ENCODE measurements at places on chromosomes 5 and 9.

DNA sequence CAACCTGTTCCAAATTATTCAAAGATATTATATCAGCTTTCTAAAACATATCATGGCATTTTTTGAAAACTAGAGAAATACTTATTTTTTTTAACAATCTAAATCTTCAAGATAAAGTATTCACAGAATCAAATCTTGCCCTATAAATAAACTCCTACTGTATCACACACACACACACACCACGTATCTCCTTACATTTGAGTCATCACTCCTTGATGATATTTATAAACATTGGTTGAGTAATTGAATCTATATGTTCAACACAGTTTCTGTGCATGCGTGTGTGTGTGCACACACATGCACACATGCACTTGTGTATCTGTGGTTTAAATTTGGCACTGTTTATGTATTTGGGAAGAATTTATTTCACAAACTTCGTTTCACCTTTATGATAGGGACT, 1716.4 kb downstream of the EFNA5 start:
- DNase-seq: no peak

DNA sequence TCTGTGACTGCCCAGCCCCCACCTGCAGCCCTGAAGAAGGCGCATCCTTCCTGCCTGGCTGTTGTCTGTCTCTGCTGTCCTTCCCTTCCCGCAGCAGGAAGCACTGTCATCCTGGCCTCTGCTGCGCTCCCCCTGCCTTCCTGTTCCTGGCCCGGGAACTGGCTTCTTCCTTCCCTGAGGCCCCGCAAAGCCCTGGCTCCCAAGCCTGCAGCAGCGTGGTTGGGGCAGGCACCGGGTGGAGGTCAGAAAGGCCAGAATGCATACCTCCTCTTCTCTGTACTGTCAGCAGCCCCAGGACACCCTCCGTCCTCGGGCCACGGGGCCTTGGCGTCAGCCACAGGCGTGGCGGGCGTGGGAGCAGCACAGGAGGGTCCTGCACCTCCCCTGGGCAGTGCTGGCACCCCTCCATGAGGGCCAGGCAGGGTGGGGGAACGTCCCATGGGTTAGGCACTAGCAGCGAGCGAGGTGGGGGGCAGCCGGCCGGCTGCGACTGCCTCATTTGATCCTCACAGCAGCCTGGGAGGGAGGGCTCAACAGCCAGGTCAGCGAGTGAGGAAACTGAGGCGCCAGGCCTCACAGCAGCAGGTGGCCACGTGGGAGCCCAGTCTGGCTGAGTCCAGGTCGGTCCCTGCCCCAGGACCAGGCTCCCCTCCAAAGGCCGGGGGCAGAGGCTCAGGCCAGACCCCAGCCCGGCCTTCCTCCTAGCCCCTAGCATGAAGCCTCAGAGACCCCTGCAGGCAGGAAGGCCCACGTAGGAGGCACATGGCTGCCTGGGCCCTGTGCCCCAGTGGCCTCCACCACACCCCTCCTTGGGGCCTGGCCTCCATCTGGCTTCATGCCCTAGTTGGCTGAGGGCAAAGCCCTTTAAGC, 9.4 kb downstream of the FLT4 start:
- no peak for DNase-seq

GRCh38 chr9:87725900-87726709, at the start of gene CTSL:
Gene CTSL (plus strand): TSS chr9:87726119. CDS start chr9:87727604, 1,485 bp downstream.
- DNase-seq: no peak

GRCh38 chr9:34701023-34701768, 8.7 kb downstream of the CCL21 start:
- peak; percentile 13 for DNase-seq

- DNase-seq: no peak
Measured at GRCh38 chr5:119379942-119380547, 24.2 kb downstream of the TNFAIP8 start.

Data from NCI-H187 (cell line).